Chondrocyte (in vitro differentiated cells): ENCODE measurements at places on chromosomes 5 and 9. TPM values are rescaled to one million over a fixed set of nuclear protein-coding genes. Genes with fewer than 3 reads are reported as not detected.

The ECM2 gene
- total RNA-seq, result 31.7 to 39.6 TPM (median 34.2 TPM) in 3 replicates

- DNase-seq, result no peak
These were observed 39.1 kb upstream of the KCNV2 start for GRCh38 chr9:2677915-2678889.

DNA sequence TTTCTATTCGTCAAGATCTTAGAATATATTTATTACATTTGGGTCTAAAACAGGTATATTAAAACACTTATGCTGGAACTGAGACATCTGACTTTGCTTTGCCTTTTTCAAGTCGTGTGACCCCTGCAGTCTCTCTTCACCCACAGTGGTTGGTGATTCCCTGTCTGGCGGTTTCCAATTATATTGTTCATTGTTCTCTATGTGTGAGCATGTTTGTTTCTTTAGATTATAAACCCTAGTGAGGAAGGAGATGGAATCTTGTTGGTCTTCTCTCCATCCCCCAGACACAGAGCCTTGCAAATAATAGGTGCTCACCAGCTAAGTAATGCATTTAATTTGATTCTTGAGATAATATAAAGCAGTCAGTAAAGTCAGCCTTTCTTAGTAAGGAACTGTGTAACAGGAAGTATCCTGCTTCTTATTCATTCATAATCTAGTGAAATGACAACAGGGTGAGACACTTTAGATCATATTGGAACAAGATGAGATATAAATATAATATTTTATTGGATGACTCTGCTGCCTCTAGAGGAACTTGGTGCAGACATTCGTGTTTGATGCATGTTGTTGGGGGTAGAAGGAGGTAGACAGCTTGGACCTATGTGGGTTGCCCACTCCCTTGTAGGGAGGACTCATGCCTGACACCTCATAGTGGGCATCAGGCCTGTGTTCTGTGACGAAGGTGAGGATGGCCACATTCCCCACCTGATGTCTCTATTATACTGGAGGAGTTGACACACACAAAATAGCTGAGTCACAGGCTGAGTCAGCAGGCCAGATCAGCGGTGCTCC, 88.1 kb downstream of the FGF1 start:
- DNase-seq, result no peak

DNA sequence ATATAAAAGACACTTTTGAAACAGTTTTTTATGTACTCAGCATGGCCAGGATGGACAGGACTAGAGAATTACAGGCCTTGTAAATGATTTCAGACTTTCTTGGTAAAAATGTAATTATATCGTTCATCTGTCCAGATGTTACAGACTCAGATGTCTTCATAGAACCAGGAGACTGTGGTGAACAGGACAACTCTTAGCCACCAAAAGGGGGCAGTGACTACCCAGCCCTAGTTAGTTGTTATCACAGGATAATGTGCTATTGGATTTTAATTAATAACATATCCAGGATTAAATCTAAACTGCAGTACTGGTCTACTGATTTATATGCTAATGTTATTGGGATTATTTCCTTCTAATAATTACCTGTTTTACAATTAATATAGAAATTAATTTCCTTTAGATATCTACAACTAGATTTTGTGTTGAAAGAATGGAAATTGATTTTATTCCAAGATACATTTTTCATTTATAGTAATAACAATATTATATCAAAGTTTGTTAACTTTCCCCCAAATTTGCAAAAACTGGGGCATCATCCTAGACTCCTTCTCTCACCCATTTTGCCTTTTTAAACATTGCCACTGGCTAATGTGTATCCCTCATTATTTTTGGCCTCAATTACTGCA, 99.4 kb downstream of the MTREX start:
- no peak for DNase-seq

GRCh38 chr5:133200256-133200655, 148.4 kb downstream of the HSPA4 start:
- no peak for DNase-seq

- DNase-seq, result no peak
These were observed 327.8 kb downstream of the ENC1 start for GRCh38 chr5:74312746-74313145.
